ENCODE measurements at places on chromosomes 4 and X. TPM values are rescaled to one million over a fixed set of nuclear protein-coding genes. Genes with fewer than 3 reads are reported as not detected.
A peak's percentile ranks its signal among the peaks of the same experiment; 100 is the strongest.

- DNase-seq: no peak
Measured at GRCh38 chr4:61251129-61251528, 51.0 kb downstream of the ADGRL3 start.

DNA sequence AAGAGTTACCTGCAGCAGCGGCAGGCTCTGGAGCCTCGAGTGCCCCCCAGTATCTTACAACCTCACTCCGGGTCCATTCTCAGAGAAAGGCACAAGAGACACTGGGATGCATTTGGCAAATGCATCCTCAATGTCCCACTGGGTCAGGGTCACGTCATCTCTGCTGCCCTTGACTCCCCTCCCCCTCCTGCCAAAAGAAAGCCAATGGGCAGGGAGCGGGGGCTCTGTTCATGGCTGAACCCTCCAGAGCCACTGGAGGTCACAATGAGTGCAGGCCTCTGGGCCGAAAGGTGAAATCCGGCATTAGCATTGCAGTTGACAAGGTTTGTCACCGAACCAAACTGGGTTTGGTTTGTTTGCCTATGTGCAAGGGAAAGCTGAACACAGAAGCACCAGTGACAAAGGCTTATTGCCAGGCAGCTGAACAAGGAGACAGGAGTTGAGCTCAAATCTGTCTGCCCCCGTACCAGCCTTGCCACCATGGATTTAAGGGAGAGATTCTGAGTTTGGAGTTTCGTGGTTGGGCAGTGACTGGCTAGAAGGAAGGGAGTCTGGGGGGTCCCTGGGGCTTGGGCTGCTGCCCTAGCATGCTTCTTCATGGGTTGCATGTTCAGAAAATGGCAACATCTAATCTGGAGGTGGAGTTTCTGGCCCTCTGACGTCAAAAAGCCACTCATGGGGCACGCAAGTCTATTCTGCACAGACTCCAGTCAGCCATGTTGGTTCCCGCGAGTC lies 64.3 kb downstream of the HTRA3 start:
- no peak for DNase-seq

GRCh38 chr4:130296448-130296847 lies 1200.5 kb downstream of the C4orf33 start:
- no peak for DNase-seq

DNA sequence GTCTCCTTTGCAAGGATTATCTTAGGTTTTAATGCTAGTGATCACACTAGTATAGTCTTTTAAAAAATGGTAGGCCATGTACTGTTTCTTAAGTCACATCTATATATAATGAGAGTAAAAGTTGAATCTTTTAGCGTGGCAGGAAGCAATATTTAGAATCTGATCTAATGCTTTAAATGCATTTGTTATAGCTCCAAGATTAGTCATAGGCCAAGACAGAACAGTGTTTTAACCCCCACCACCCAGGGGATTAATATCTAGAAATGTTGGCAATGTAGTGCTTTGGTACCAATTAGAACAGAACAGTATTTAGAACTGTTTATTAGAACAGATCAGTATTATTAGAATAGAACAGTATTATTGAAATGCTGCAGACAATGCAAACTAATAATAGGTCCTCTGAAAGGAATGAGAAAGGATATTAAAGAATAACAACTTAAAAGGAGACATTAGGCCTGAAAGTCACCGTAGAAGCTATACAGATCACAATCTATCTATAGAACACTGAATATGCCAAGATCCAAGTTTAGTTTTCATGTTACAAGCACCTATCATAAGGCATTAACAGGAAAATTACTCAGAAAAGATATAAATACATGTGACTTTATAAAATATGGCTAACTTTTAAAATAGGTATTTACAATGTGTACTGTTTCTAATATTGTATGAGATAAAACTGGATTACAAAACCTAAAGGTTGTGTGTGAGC lies 146.2 kb downstream of the NPNT start:
- no peak for DNase-seq

Gene TEX11
- not detected for total RNA-seq

GRCh38 chr4:84966382-84967242 lies at the start of gene WDFY3:
Gene WDFY3, minus strand, starts transcription at chr4:84966690. Its CDS starts 106,099 bp downstream, at chr4:84860591.
- peak; percentile 6 for DNase-seq

Gene SGCB
- total RNA-seq: 1.6 TPM

DNA sequence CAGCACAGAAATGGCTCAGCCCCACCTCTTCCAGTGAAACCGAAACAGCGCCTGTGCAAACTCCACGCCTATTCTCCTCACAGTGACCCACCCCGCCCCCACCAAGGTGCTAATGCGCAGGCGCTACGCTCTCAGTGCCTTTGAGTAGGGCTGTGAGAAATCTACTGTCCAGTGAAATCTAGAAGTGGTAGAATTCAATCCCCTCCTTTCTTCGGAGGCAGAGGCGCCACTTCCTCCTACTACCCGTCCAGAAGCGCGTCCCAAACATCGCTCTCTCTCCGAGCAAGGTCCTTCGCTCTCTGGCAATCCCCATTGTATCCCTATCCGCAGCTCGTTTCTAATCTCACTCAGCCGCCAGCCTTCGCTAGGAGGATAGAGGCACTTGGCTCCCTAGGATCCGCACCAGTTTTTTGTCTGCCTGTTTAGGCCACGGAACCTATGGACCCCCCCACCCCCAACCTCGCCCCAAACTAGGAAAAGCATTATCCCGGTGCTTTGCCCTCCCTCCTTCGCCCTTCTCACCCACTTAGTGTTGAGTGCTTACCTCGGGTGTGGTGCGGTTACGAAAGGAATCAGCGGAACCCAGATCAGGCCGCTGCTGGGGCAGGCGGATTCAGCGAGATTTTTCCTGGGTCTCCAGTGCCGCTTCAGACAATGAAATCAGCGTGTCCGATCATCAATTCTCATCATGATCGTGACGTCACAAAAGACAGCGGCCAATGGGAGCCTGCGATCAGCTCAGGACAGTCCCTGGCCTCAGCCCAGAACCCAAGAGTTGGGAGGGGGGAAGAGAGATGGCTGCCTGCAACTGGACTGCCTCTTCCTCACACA lies at the start of gene HDX:
TSS of gene HDX (minus strand) at position 656 of the 831 bp plus-strand sequence. CDS start 27,056 bp downstream, outside the sequence.
- peak; percentile 77 for DNase-seq

- DNase-seq: no peak
Measured at GRCh38 chr4:22695029-22695428, 2.3 kb downstream of the GBA3 start.

DNA sequence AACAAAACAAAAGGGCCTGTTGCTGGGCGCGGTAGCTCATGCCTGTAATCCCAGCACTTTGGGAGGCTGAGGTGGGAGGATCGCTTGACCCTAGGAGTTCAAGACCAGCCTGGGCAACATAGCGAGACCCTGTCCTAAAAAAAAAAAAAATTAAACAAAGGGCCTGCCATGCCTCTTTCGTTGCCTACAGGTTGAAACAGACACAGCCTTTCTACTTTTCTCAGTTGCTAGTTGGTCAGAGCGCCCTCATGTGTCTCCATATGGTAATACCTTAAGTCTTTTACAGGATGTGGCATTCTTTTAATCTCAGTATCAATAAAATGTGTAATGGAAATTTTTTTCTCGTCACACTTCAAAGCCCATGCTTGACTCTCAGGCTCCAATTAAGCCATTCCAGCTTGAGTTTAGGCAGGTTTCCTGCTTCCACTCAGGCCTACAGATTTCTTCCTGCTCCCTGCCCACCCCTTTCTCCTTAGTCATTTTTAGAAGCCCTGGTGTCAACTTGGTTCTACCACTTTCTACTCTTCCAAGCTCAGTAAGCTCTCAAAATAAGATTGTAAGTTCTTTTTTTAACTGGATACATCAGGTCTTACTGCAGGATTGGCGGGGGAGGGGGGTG lies 4.6 kb upstream of the SOWAHD start:
- no peak for DNase-seq

Gene GLRB
- not detected for total RNA-seq

DNA sequence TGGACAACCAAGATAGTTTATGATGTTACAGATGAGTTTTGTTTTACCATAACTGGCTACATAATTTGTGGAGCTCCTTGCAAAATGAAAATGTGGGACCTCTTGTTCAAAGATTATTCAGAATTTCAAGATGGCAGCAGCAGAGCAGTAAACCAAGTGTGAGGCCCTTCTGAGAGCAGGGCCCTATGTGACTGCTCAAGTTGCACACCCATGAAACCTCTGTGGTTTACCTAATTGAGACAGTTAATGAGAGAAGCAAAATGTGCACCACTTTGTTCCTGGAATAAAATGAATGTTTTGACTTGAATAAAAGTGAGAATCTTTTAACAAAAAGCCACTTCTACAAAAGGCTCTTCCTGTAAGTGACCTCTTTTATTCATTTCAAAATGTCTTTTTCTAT lies 519.2 kb downstream of the RPA4 start:
- DNase-seq: no peak

Gene SPANXA2
- total RNA-seq: not detected

GRCh38 chr4:5632571-5632970 lies 75.8 kb downstream of the EVC2 start:
- no peak for DNase-seq

GRCh38 chr4:154454710-154455109 lies 36.9 kb downstream of the DCHS2 start:
- no peak for DNase-seq

DNA sequence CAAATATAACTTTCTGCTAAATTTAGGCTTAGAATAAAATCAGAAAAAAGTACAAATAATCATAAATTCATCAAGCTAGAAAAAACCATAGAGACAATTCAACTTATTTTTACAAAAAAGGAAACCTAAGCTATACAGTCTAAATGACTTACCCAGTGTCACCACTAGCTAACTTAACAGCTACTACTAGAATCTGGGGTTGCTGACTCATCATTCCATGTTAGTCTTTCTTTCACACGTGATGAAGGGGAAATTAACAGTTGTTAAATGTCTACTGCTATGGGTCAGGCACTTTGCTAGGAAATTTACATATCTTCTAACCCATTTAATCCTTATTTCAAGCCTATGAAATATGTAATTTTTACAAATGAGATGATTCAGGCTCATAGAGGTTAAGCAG lies 349.3 kb upstream of the GALNT7 start:
- DNase-seq: no peak

DNA sequence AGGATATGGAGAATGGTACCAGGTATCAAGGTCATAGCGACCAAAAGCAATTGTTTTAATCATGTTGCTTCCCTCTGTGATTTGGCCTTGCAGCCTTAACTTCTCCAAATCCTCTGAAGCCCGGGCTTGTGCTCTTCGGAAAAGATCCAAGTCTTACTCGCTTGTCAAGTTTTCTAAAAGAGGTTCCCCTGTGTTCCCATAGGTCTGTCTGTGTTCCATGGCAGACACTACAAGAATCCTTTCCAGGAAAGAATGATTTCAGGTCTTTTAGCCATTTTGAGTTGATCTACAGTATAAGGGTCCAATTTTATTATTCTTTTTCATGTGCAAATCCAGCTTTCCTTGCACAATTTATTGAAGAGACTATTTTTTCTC lies 710.6 kb upstream of the DIAPH2 start:
- DNase-seq: no peak

Gene DAPP1
- total RNA-seq: 7.3 TPM

GRCh38 chrX:107102980-107103379 lies 15.6 kb downstream of the RBM41 start:
- peak; percentile 3 for DNase-seq

DNA sequence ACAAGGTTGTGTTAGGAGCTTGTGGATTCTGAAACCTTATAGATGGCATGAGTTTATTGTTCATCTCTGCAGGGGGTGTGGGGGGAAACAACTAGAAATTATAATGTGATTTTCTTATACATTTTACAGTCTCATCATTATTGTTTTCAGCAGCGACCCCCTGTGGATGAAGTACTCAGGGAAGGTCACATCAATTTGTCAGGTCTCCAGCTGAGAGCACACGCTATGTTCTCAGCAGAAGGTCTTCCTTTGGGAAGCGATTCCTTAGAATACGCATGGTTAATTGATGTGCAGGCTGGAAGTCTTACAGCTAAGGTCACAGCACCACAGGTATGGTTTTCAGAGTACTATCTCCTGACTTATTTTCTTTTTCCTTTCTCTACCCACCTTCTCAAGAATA lies 72.2 kb downstream of the BLTP1 start:
- no peak for DNase-seq

DNA sequence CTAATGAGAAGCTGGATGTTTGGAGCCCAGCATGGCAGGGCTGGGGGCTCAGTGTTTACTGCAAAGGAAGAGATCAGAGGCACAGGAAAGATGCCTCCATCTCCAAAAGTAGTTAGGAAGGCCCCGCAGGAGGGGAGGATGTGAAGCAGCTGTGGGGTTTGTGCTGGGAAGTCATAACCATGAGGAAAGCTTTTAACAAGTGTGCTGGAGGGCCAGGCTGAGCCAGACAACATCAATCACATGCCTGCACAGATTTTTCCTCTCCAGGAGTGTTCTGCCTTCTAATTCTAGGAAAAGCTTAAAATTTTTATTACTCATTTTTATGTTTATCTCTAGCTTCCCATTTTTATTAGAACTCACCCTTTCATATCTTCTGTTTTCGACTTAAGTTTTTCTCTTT lies 65.4 kb downstream of the GPR82 start:
- no peak for DNase-seq

DNA sequence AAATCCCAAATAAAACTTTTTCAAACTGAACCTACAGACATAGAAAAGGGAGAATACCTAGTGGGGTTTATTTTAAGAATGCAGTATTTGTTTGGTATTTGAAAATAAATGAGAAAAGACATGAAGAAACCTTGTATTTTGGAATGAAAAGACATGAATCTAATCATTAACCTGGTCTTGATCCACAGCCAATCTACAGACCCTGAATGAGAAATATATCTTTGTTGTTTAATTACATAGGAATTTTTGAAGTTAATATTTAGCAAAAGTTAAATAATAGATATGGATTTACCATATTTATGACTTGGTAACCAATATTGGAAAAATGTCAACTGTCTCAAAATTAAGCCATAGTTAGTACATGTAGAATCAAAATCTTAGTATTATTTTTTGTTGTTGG lies 76.8 kb downstream of the MAGEA10 start:
- DNase-seq: no peak

DNA sequence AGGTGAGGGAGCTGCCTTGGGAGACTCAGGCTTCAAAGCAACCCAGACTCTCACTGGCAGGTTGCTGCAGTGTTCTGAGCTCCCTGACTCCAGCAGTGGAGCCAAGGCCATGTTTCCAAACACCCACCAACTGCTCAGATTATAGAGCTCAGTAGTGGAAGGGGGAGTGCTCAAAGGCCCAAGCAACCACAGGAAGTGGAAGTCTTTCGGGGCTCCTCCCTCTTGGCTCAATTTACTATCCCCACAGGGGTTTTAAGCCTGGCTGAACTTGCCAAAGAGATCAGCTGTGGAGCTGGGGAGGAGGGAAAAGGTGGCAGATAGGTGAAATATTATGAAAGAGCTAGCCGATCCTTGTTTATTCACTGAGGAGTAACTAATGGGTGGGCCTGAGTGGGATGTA lies 82.5 kb downstream of the HPRT1 start:
- DNase-seq: no peak

Gene SLIT2
- total RNA-seq: not detected

Gene DRD5
- not detected for total RNA-seq
